ENCODE measurements at places on chromosomes 6 and 20.

DNA sequence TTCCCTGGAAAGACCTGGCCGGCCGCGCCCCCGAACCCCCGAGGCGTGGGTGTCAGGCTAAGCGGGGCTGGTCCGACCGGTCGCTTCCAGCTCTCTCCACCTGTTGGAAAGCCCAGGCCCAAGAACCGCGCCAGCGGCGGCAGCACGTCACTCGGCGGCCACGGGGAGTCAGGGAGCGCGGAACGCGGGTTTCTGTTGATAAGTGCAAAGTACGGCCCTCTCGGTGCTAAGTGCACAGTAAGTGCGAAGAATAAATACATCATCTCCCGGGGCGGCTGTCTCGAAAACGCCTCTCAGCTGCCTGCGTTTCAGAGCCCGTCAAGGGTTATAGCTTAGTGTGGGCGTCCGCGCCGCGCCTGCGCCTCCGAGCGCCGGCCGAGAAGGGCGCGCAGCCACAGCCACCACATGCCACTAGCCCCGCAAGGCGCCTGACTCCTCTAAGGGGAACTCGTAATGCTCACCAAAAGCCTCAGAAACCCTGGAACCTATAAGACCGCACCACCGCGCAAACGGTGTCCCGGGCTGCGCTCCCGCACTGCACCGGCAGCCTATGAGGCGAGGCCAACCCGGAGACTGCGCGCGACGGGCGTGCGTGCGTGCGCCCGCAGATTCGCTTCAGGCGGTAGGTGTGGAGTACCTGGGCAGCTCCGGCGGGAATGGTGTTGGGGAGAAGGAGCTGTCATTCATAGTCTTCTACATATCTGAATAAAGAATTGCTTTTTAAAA lies 9.2 kb upstream of the TBX18 start:
- DNase-seq: peak; percentile 61

DNA sequence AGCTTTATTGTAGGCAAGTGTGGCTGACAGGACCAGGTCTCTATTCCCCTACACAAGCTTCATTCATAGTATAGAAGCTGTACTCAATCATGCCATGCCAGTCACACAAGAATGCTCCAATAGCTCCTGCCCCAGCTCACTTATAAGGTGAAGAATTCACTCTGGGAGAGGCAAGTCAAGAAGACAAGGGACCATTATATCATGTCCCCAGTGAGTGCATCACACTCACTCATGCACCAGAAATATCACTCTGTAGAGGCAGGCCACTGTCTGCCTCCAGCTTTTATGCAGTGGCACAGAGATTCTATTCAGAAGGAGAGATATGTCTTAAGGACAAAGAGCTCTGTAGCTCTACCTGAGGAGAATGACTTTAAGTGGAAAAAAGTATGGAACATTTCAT lies 263.2 kb downstream of the GJA1 start:
- DNase-seq: no peak

DNA sequence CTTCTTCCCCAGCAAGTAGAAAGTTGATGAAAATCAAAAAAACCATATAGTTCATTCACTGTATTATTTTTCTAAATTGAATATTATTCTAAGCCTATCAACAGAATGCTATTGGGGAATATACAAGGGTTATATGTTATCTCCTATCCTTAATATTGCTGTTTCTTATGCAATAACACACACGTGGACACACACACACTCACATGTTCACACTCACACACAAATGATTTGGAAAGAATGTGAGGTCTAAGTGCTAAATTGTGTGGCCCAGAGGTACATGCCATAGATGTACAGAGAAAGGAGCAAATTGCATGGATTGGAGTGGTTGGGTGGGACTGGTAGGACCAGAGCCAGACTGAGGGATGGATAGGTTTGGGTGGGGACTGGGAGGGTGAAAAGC lies 45.1 kb downstream of the RIOK1 start:
- DNase-seq: no peak

DNA sequence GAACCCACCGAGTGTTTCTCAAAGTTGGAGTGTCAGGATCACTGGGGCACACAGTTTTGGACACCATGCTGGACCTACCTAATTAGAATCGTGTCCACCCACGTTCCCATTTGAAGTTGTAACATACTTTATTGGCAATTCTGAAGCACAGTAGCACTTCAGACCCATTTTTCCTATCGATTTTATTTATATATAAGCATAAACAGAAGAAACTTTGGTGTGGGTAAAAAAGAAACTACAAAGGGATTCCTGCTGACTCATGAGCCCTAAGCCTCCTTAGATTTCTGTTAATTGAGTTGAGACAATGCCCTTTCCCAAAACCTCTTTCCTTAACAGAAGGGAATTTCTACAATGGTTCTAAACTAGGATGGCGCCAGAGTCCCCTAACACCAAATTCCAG lies 398.0 kb downstream of the CDKAL1 start:
- DNase-seq: no peak

DNA sequence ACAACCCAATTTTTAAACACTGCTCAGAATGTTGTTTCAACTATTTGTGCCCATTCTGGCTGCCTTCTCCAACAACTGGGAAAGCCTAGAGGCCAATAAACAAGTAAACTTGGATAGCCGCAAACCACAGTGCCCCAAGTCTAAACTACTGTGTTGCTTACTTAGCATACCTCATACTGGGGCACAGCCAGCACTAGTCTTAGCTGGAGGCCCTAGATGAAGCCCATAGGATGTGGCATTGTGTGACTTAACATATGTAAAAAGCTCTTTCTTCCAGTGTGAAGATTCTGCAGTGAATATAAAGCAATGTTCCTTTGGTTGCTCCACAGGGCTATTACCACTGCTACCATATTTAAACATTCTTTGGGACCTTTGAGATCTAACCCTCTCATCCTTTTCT lies 564.3 kb upstream of the NRSN1 start:
- no peak for DNase-seq

DNA sequence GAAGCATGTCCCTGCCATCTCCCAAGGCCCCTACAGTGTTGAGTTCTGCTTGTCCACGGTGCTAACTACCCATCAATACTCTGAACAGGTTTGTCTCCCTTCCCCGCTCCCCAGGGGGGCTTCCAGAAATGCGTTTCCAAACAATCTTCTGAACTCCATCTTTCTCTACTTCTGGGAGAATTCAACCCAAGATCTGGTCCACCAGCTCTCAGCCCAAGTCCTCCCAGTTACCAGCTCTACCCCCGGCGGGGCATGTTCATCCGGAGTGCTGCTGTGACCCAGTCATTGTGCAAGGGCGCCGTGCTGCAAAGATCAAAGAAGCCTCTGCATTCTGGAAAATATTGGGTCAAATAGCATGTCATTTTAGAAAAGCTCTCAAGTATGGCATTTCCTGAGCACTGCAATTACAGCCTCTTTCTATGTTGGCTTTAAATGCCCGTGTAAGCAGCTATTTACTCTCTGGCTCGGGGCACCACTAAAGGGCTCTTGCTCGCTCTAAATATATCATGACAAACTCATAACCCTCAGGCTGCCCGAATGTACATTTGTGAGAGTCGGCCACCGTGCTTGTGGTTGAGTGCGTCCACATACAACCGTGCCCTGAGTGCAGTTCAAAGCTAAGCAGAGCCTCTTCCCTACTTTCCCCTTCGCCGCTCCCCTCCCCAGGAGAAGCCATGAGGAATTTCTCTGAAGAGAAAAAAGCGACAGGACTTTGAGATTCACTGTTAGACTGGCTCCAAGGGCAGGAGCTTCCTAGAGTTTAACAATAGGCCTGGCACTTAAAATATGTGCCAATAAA lies 71.6 kb downstream of the BANF2 start:
- DNase-seq: no peak

GRCh38 chr20:62938105-62938888 lies at the start of gene GID8:
TSS of gene GID8 (plus strand) at chr20:62938147. CDS start at chr20:62941503, 3,356 bp downstream.
- DNase-seq: peak; percentile 87

GRCh38 chr20:34375977-34376430 lies 12.9 kb downstream of the ITCH start:
- no peak for DNase-seq

DNA sequence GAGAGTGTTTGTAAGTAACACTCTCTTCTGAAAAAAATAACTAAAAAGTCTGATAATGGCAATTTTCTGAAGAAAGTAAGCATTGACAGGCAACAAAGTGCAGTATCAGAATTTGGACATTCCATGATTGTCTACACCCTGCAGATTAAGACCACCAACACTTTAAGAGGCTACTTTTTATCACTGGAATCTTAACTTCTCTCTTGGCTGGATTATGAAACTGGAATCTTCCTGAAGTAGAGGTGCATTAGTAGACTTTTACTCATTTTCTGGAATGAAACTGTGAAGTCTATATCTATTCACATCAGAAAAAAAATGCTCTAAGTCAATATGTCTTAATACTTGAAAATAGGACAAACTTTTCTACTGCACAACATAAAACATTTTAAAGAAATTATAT lies 547.5 kb downstream of the COL12A1 start:
- no peak for DNase-seq

DNA sequence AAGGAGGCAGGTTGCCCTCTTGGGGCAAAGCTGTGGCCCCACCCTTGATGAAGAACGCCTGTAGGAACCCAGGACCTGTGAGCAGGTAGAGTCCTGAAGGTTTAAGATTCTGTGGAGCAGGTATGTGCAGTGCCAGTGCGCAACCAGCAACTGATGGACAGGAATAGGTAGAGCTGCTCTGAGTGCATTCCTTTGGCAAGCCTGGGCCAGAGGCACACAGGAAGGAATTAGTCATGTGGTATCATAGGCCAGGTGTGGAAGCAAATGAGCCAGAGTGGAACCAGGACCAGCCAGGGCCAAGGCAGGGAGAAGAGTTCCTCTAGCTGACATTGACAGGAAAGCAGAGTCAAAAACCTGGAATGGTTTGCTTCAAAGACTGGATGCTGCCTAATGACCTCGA lies 1.4 kb upstream of the KHDC1 start:
- no peak for DNase-seq

DNA sequence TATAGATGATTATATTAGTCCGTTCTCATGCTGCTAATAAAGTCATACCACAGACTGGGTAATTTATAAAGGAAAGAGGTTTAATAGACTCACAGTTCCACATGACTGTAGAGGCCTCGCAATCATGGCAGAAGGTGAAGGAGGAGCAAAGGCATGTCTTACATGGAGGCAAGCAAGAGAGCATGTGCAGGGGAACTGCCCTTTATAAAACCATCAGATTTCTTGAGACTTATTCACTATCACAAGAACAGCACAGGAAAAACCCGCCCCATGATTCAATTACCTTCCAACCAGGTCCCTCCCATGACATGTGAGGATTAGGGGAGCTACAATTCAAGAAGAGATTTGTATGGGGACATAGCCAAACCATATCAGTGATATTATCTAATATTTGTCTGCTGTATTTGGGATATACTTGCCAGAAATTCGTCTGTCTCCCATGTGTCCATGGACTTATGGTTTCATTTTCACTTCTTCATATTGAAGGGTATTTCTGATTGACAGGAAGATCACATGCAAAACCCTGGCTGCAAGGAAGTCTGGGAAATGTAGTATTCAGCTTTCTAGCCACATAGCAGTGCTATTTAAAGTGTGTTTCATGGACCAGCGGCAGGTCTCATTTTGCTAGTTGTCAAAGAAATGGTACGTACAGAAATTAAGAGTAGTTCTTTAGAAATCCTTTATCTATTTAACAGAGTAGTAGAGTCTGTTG lies 50.5 kb upstream of the PAK5 start:
- no peak for DNase-seq

DNA sequence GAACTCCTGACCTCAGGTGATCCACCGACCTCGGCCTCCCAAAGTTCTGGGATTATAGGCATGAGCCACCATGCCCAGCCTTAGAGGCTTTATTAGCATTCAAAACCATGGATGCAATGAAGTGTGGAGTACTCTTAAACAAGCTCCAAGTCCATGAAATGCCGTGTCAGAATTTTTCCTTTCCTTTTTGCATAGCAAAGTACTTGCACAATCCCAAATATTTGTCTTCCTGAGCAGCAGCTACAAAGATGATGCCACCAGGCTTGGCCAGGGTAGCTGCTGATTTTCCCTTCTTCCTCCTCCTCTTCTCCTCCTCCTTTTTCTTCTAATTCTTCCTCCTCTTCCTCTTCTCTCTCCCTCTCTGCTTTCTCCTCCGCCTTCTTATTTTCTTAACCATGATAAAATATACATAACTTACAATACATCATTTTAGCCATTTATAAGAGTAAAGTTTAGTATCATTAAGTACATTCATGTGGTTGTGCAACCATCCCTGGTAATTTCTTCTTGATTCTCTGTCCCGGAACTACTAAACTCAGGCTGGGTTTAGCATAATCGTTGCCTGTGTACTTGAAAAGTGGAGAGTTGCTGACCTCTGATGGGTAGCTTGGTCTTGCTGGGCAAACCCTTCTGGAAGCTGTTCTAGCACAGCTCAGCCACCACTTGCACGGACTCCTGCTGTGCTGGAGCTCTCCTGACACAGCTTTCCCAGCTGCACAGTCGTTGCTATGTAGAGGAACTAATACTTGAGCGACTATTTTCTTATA lies 20.3 kb downstream of the MUCL3 start:
- no peak for DNase-seq

DNA sequence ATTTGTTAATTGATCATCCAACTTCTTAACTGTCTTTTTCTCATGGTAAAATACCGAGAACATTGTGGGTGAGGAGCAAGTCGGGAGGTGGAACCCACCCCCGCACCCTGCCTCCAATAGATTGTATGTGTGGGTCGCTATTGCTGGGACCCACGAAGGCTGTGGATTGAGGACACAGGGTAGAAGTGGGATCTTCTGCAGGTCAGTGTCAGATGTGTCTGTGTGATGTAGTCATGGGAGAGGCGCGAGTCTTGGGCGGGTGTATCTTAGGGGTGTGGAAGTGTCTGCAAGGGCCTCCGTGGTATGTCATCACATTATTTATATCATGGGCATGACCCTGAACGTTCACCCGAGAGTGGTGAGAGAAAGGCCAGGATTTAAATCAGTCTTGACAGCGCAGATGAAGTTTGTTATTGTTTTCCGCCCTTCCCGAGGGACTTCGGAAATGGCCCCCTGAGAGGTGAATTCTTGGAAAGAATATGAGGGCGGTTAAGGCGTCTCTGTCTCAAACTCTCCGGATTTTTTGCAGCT lies 472 bp upstream of the PAQR8 start:
- no peak for DNase-seq

DNA sequence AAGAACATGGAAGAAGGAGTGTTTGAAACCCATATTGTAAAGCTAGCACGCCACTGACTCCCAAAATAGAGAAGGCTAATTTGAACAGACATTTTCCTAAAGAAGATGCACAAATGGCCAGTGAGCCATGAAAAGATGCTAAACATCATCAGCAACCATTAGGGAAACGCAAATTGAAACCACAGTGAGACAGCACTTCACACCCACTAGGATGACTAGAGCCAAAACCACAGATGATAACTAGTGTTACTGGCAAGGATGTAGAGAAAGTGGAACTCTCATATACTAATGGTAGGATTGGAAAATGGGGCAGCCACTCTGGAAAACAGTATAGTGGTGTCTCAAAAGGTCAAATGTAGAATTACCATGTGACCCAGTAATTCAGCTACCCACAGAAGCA lies 58.2 kb downstream of the BMP7 start:
- DNase-seq: no peak

GRCh38 chr6:85975957-85976356 lies 333.3 kb upstream of the SYNCRIP start:
- DNase-seq: no peak

GRCh38 chr6:82204020-82204419 lies 43.5 kb downstream of the IBTK start:
- DNase-seq: no peak
